ENCODE measurements at places on chromosomes 5 and 9.

- no peak for DNase-seq
These were observed 107.1 kb downstream of the PHF2 start for GRCh38 chr9:93683331-93684134.

DNA sequence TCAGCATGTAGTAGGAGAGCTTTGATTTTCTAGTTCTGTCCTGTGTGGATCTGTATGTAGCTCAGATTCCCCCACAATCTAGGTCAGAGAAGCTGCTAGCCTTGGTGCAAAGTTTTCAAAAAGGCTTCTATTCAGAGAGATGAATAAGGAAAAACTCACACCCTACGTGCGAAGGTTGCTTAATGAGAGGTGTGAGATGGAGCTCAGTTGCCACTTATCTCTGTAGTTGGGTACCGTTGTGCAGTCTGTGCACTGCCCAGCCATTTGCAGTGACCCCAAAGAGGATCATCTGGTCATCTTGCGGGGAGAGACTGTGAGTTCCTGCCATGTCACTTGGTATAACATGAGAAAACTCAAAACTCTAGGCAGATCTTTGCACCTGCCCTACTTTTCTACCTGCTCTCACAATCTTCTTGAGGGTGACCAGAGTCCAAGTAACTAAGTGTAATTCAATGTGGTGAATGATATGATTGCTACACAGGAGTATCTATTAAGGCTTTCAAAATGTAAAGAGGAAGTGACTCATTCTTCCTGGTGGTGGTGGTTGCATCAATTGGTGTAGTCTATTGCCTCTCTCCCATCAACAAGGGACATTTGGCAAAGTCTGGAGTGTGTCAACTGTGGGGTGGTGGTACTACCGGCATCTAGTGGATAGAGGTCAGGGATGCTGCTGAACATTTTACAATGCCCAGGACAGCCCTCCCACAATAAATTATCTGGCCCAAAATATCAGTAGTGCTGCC, 65.2 kb downstream of the TMC1 start:
- peak; percentile 75 for DNase-seq

- no peak for DNase-seq
These were observed 362.9 kb downstream of the ADGRV1 start for GRCh38 chr5:90921418-90921973.

DNA sequence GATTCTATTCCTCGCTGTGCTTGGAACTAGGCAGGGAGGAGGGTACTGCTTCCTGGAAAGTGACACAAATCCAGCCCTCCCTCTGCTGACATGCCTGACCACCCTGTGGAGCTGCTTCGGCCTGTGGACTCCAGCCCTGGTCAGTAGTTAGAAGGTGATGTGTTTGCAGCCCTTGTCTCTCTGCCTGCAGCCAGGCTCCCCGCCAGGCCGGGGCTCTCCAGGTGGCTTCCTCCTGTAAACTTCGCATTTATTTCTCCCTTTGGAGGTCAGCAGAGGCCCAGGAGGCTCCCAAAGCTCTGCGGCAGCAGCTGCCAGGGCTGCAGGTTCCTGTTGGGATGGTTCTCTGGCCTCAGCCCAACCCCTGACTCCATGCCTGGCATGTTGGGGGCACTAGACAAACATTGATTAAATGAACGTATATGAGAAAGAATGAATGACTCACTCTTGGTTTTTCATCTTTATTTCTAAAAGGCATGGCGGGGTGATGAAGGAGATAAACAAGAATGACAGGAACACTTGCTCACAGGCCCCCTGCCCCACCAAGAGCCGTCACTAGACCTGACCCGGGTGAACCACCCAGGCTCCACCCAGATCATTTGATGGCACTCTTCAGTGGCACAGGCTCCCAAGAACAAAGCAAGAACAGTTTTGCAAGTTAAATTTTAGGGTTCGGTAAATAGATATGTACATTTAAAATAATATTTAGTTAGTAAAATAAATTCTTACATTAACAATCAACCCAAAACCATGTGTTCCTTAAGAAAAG, 8.4 kb upstream of the IRX2 start:
- DNase-seq = no peak

GRCh38 chr9:89461265-89461664, 36.6 kb downstream of the SEMA4D start:
- DNase-seq = peak; percentile 79

- no peak for DNase-seq
These were observed 40.7 kb downstream of the EBF1 start for GRCh38 chr5:159058716-159059636.

- no peak for DNase-seq
These were observed 398.1 kb downstream of the MAN2A1 start for GRCh38 chr5:110087829-110088228.

DNA sequence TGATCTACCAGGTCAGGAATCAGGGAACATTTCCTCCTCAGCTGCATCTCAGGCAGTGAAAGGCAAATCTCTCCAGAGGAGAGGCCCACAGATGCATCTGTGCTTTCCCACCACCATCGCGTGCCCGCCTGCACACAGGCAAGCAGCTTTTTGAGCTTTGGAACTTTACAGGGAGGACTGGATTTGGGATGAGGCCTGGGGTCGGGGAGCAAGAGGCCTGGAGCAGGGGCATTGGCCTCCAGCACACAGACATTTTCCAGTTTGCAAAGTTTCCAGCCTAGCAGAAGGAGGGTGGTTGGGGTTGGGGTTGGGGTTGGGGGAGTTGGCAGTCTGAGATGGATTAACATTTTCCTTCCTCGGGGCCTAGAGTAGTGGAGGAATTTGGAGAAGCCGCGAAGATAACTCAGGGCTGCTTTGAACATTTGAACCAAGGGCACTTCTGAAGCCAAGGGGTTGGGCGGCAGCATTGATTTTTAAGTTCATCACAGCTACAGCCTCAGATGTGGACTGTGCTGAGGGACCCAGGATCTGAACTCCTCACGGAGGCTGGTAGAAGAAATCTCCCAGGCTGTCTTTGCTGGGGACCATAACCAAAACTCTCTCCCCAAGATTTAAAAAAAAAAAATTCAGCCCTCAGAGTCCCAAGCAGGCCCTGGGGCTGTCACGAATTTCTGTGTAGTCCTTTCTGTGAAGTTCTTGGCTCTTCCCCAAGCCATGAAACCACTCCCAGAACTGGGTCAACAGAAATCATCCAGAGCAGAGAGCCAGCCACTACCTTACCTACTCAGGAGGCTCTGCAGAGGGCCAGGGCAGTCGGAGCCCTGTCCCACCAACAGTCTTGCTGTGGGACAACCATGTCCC, 25.6 kb downstream of the C5orf15 start:
- DNase-seq = no peak

DNA sequence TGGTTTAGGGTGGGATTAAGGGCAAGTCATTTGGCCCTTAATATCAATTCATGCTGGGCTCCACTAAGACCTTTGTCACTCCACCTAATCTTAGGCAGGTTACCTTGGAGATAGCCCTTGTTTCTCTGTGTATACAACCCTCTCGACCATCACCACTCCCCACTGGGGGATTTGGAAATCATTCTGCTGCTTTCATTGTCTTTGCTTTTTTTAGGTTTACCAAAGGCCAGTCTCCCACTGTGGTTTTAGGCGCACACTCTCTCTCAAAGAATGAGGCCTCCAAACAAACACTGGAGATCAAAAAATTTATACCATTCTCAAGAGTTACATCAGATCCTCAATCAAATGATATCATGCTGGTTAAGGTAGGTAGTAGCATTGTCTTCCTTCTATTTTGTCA, 6.2 kb downstream of the GZMK start:
- peak; percentile 22 for DNase-seq

GRCh38 chr5:143161885-143162540, 241.5 kb downstream of the NR3C1 start:
- DNase-seq = peak; percentile 52

DNA sequence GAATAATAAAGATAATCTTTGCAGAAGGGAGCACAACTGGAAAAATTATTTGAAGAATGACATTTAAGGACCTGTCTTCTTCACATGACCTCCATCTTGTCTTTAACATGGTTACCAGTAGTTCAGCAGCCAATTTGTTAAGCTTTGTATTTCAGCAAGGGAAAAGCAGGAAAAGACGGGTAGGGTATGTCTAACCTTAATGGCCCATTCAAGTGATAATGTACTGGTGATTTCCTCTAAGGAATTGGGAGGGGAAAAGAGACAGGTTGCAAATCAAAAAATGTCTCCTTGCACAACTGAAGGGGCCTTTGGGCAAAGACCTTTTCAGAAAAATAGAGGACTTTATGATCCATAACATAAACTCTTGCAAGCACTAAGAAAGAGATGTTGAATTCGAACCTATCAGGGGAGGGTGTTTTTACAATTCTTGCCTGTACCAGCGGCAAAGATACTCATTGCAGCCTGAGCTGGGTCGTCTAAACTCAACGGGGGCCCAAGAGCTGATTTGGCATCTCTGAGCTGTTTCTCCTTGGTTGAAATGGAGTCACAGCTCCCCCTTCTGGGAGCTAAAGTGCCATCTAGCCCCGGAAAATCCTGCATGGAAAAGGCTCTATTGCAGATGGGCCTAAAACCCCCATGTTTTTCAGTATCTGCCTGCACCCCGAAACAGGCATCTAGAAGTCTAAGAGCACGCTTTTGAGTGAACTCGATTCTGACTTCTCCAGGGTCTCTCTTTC, 3.8 kb downstream of the BRINP1 start:
- peak; percentile 33 for DNase-seq

DNA sequence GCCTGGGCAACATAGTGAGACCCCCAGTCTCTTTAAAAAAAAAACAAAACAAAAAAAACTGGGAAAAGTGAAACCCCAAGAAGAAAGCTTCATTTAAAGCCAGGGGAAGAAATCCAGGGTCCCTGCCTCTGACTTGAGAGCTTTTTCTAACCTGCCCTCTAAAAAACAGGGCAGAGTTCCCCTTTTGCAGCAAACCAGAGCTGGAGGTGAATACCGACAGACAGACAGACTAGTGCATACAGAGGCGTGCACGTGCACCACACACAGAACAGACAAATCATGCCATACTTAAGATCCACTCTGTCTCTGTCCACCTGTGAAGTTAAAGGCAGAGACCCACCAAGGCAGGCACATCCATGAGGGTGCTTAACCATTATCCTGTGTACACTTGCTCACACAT, 11.7 kb upstream of the AQP3 start:
- DNase-seq = no peak

GRCh38 chr9:128987805-128988204, 40.3 kb downstream of the NUP188 start:
- DNase-seq = peak; percentile 69

DNA sequence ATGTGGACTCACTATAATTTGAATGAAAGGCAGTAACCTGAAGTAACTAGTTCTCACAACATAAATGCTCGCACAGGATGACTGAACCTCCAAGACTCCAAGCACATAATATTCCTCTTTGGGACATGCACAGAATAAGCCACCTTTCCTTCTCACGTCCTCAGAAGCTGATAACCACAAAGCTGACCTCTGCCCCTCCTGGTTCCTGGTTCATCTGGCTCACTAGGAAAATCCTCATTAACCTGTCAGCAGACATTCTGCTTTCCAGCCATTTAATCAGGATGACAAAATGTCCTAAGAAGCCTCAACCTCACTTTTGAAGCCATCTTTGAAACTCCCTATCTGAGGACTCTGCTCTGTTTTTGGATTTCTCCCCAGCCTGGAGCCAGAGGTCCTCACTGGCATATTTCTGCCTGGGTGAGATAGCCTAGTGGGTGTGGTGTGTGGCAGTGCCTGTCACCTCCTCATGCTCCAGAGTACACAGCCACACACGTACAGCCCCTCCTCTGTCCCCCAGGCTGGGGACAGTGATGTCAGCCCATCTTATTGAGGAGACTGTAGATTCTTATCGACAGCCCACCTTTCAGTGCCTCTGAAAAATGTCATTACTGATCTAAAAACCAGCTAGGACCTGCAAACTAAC, 10.3 kb downstream of the ANKH start:
- no peak for DNase-seq

- DNase-seq = no peak
These were observed 596 bp downstream of the TEK start for GRCh38 chr9:27109621-27110020.

DNA sequence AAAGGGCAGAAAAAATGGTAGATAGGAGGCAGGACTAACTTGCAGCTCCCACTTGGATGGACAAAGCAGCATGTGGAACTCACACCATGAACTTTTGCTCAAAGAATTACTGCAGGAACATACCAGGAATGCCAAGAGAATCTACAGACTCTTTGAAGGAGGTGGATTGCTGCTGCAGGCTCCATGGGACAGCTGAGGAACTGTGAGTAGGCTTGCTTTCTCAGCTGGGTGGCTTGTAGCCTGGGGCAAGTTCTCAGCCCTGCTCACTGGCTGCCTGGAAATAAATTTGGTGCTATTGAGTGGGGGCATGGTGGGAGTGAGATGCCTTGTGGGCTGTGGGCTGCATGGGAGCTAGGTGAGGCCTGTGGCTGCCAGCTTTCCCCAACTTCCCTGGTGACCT, 574.5 kb downstream of the PRELID2 start:
- no peak for DNase-seq

- no peak for DNase-seq
These were observed 105.1 kb upstream of the GNA14 start for GRCh38 chr9:77753180-77753579.

DNA sequence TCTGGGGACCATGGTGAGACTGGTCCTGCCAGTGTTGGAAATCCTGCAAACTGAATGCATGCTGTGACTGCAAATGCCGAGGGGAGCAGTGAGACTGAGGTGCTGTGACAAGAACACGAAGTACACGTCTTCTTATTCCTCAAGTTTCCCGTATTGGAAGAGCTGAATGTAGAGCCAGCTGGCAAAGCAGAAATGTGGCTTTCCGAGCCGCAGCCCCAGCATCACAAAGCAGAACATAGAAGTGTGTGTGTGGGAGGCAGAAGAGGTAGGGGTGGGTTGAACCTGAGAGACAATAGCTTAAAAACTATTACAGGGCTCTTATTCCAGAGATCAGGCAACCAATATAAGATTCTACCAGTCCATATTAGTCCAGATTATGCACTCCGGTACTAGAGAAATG, 98.8 kb downstream of the CARTPT start:
- no peak for DNase-seq

DNA sequence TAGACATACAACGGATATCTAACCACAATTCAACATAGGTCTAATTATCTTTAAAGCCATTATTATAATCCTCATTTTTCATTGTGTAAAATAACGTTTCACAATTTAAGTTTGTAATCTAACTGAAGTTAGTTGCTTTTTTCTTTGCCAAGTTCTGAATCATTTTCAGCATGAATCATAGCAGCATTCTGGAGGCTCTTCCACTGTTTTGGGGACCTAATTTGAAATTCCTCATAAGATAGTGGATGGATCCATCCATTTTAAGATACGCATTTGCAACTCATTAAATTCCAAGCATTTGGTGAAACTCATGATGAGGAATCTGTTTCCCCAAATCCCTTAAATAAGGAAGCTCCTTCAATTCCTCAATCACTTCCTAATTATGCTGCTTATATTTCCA, 447.1 kb upstream of the CDH10 start:
- DNase-seq = no peak

DNA sequence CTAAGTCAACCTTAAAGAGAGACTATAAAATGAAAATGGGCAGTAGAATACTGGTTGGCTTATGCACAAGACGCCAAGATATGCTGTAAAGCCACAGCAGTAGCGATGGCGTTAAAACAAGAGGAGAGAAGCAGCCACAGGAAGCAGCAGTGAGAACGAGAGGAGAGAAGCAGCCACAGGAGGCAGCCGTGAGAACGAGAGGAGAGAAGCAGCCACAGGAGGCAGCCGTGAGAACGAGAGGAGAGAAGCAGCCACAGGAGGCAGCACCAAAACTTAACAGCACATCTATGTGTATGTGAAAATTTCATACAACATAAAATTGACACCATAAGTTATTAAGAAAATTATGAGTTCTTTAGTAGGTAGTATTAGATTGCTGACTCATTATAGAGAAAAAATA, 2318.6 kb upstream of the ACO1 start:
- DNase-seq = no peak

- DNase-seq = peak; percentile 7
These were observed 25.8 kb upstream of the TPD52L3 start for GRCh38 chr9:6302417-6302816.

- DNase-seq = no peak
These were observed 11.7 kb downstream of the DNAJB5 start for GRCh38 chr9:35001285-35001677.
